ENCODE measurements at places on chromosomes 6 and 20. TPM values are rescaled to one million over a fixed set of nuclear protein-coding genes. Genes with fewer than 3 reads are reported as not detected.

LMBRD1 gene
- total RNA-seq = 21.9 TPM

OR2H2 gene
- not detected for total RNA-seq

RPL7L1 gene
- total RNA-seq = 108 TPM

F13A1 gene
- total RNA-seq = not detected

C6orf52 gene
- total RNA-seq = 16.5 TPM

SNAP91 gene
- not detected for total RNA-seq

PGC gene
- total RNA-seq = not detected

DNA sequence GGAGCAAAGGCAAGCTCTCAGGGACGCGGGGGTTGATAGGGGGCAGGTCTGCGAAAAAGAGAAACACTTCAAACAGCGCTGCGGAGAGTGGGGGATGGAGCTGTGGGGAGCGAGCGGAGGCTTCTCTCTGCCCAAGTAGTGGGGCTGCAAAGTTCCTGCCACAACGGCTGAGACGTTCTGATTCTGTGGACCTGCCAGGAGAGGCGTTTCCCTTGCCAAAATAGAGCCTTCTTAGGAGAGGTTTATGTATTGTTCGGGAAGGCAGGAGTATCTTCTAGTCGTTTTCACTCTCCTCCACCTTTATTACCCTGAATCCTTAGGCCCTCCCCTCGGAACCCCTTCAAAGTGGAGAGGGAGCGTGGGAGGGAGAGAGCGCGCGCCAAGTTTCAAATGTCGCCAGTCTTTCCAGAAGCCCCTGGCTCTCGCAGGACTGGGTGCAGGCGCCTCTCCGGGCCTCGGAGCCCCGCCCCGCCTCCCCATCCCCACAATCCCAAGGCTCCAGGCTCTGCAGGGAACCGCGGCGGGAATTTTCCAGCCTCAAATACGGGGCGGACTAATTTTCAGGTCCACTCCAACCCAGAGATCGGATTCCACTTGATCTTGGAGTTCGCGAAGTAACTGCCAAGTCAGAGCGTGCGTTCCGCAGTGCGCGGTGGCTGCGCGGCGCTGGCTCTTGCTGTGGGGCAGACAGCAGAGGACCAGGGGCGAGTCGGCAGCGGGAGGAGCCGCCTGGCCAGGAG lies 10.0 kb upstream of the POU3F2 start:
- DNase-seq = no peak

GRCh38 chr6:1569377-1569776 lies 40.3 kb upstream of the FOXC1 start:
- no peak for DNase-seq

DNA sequence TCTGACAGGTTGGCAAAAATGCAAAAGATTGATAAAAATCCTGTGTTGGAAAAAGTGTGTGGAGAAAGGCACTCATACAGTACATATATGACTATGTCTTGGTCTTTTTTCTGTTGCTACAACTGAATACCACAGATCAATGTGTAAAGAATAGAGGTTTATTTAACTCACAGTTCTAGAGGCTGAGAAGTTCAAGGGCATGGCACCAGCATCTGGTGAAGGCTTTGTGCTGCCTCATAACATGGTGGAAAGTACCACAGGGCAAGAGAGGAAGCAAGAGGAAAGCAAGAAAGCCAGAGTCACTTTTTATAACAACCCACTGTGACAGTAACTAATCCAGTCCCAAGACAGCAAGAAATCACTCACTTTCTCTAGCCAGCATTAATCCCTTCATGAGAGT lies 57.5 kb downstream of the ALDH8A1 start:
- DNase-seq = no peak

DNA sequence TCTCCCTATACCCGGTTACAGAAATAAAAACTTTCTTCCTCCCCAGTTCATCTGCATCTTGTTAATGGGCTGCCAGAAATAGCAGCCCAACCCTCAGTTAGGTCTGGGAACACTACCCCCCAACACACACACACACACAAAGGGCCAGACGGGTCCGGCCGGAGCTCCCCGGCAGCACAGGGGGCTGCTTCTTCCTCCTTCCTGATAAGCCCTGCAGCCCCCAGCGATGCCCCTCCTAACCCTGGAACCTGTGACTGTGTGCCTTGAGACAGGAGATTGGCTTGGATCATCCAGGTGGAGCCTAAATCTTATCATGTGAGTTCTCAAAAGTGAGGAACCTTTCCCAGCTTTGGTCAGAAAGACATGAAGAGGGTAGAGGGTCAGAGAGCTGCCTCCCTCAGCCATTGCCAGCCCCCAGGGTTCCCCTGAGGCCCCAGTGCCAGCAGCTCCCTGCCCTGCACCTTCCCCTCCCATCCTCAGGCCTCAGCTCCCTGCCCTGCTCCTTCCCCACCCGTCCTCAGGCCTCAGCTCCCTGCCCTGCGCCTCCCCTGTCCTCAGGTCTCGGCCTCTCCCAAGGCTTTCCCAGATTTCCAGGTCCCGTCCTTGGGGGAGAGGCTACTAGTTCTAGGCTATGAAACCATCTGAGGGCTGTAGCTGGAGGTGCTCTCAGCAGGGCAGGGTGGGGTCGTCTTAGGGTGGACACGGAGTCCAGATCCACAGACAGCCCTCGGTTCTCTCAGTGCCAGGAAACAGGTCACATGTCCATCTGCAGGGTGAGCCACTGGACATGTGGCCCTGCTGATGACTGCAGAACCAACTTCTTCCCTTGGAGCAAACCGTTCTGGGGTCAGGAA lies 34.5 kb upstream of the CST7 start:
- no peak for DNase-seq

DNA sequence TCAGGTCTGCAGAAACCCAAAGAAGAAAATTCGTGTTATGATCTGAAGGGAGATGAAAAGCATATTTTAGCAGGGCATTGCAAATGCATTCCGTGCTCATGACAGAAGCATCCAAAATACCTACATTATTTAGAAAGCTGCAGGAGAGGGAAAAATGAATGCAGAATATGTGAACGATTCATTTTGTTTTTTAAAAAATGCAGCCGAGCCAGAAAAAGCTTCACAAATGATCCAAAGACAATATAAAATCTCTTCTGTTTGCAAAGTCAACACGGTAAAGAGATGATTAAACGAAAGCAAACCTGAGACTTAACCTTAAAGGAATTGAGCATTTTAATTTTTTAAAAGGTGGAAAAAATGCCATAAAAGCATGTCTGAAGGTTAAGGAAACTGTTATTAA lies 136.1 kb upstream of the SULF2 start:
- no peak for DNase-seq

DNA sequence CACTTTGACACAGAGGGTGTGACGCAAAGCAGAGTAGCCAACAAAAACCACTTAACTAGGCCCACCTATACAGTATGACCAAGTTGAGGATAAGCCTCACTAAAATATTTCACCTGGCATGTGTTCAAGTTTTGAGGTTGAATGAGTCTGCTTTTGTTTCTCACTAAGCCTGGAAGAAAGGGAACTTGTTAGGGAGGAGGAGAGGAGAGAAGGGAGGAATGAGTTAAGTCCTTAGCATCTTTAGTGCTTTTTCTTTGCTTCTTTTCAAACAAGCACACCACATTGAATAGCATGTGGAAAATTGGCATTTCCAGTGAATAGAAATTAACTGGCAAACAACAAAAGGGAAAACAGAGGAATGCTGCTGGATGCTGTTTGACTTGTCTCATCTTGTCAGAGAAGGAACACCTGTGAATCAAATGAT lies 461.9 kb downstream of the GJA1 start:
- DNase-seq = no peak

- no peak for DNase-seq
These were observed 171.5 kb upstream of the RIPOR2 start for GRCh38 chr6:25107218-25107617.

GRCh38 chr20:57628047-57628961 lies 8.1 kb upstream of the ZBP1 start:
- no peak for DNase-seq

DNA sequence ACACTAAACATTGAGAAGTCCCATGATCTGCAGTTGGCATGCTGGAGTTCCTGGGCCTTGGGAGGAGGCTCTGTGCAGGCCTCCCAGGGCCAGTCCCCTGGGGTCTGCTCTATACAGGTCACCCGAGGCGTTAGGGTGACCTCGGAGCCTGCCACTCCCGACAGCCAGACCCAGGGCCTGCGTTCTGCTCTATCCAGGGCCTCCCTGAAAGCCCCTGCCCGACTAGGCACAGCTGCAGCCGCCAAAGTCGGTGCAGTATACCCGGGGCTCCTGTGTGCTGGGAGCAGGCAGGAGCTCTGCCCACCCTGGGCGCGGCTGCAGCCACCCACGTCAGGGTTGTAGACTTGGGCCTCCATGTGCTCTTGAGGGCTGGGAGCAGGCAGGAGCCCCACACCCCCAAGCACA lies 6.3 kb upstream of the OR14J1 start:
- no peak for DNase-seq

DNA sequence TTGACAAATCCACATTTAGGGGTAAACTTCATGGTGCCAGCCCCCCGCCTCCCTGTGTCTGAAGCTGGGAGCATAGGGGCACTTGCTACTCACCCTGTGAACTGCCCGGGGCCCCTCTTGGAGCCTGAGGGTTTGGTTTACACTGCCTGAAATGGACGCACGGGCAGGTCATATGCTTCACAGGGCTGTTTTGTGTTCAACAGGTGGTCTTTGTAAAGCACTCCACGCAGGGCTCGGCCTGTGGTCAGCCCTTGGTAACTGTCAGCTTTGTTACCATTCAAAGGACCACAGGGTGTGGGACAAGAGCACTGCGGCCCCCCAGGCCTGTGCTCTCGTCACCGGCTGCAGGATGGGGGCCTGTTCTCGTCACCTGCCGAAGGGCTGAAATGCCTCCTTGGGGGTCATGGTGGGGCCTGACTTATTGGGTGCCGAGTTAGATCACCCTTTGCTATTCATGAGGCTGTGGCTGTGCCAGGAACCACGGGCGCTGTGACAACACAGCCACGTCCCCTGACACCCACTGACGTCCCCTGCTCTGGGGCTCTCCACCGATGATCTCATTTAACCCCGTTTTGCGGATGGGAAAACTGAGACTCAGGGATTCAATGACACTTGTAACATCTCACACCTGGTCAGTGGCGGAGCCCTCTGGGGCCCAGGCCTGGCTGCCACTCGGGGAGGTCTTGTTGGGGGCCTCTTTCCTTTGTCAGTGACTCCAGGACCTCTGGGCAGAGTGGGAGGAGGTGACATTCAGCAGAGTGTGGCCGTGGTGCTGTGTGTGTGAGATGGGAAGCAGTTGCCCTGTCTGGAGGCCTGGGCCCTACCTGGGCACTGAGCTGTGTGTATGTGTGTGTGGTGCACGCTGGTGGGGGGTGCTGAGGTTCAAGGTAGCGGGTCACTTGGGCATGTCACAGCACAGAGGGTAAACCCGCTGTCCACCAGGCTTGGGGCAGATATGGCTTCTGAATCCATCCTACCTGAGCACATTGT lies 24.9 kb downstream of the ZBP1 start:
- DNase-seq = no peak

- DNase-seq = no peak
These were observed 178.9 kb upstream of the SULF2 start for GRCh38 chr20:47964149-47964548.

DNA sequence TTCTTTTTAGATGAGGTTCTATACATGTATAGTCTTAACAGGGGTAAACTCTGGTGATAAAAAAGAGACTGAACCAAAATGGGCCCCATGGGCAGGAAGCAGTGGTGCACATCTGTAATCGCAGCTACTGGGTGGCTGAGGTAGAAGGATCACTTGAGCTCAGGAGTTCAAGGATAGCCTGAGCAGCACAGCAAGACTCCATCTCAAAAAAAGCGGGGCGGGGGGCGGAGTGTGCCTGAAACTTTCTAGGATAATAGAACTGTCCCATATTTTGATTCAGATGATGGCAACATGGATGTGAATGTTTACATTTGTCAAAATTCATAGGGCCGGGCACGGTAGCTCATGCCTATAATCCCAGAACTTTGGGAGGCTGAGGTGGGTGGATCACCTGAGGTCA lies 48.8 kb upstream of the TAF8 start:
- no peak for DNase-seq

GRCh38 chr20:11350126-11351005 lies 567.3 kb upstream of the BTBD3 start:
- DNase-seq = no peak

DNA sequence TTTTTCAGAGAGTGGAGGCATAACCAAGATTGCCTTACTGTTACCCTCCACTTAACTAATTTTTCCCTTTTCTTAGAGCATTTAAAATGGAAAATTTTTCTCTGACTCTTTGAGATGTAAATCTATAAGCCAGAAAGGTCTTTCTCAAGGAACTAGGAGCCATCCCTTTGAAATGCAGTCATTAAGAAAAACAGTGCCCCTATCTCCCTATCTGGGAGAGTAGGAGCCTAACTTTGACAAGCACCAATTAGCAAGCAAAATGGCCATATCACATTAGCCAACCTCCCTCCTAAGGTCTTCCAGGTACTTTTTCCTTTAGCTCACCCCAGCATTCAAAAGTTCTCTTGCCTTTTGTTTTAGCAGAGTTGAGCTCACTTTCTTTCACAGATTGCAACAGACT lies 570.5 kb downstream of the EPHA7 start:
- no peak for DNase-seq

GRCh38 chr20:347640-348484 lies 951 bp downstream of the NRSN2 start:
- peak; percentile 93 for DNase-seq

DNA sequence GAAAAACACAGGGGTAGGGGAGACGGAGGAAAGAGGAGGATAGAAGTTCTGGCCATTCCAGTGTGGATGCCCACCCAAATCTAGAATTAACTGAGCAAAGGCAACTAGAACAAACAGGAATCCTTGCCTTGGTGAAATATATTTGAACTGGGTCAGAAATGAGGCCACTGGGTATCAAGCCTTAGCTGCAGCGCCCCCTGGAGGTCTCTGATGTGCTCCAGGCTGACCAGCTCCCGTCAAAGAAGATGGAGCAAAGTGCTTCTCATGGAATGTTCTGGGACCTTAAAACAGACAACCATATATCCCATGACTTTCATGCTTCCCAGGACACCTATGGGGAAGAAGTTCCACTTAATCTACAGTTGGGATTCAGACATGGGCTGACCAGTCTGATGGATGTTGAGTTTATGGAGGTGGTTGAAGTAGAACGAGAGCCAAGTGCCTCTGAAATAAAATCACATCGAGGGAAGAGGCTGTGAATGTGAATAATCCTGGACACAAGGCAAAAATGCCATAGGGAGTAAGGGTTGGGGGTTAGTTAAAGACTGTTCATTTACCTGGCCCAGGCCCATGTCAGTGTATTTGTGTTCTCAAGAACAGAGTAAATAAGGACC lies 50.4 kb downstream of the HLA-DPB1 start:
- DNase-seq = peak; percentile 34
